Caki2 (cell line): ENCODE measurements at places on chromosomes 7 and 10. TPM values are rescaled to one million over a fixed set of nuclear protein-coding genes. Genes with fewer than 3 reads are reported as not detected.

Gene BTBD16
- total RNA-seq, result 0.14 and 0.88 TPM in 2 replicates

Gene TEX47
- total RNA-seq, result not detected in 2 replicates

Gene RBP3
- total RNA-seq, result not detected in 2 replicates

Gene VAX1
- total RNA-seq, result 0.27 and 0.67 TPM in 2 replicates

Gene EPO
- total RNA-seq, result not detected in 2 replicates

Gene IKZF1
- not detected in 2 replicates for total RNA-seq

GRCh38 chr7:98557538-98558031 is 59.5 kb upstream of the NPTX2 start:
- no peak for DNase-seq

GRCh38 chr10:13794992-13795612 is 208.3 kb downstream of the PRPF18 start:
- DNase-seq, result no peak

DNA sequence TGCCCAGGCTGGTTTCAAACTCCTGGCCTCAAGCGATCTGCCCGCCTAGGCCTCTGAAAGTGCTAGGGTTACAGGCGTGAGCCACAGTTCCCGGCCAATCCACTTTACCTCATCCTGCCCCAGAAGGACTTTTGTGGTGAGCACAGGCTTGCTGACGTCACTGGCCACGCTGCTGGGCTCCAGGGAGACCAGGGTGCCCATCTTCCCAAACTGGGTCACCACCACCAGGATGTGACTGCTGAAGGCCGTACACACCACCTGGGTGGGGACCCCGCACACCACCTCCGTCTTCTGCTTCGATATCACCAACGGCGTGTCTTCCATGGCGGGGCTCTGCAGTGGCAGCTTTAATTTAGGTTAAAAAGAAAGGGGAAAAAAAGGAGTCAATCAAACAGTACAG is 816 bp downstream of the PSMG3 start:
- DNase-seq, result peak; percentile 66

GRCh38 chr7:138527746-138528223 is 67.7 kb downstream of the TRIM24 start:
- DNase-seq, result peak; percentile 33

- DNase-seq, result no peak
Observed at GRCh38 chr10:34163075-34163905, 651.8 kb downstream of the PARD3 start.

- DNase-seq, result no peak
Observed at GRCh38 chr7:40883826-40884225, 749.0 kb downstream of the SUGCT start.

GRCh38 chr7:75817116-75817515 is 3.5 kb upstream of the CCL24 start:
- no peak for DNase-seq

DNA sequence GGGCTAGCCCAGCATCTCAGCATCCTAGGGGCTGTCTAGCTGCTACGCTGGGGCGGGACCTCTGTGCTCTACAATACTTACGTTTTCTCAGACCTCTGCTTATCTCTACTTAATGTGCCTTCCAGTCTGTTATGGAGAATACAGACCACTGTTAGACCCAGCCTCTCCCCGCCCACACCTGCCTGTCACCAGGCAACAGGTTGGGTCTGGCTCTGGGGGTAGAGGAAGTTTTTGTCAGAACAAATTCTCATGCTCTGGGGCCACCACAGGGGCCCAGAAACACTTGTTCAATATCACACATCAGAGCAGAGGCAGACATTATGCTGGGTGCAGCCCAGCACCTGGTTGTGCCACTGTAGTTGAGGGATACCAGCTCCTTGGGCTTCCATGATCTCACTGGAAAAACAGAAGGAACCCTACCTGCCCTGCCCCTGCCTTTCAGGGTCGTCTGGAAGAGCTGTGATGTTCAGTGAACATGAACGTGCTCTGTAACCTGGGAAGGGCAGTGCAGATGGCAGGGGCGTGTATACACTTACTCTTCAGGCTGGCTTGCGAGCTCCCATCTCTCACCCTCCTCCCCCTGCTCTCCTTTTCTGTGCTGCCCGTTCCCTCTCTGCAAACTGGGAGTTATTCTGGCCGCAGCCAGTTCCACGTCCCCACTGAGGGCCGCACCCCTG is 135.2 kb upstream of the PODXL start:
- DNase-seq, result no peak

DNA sequence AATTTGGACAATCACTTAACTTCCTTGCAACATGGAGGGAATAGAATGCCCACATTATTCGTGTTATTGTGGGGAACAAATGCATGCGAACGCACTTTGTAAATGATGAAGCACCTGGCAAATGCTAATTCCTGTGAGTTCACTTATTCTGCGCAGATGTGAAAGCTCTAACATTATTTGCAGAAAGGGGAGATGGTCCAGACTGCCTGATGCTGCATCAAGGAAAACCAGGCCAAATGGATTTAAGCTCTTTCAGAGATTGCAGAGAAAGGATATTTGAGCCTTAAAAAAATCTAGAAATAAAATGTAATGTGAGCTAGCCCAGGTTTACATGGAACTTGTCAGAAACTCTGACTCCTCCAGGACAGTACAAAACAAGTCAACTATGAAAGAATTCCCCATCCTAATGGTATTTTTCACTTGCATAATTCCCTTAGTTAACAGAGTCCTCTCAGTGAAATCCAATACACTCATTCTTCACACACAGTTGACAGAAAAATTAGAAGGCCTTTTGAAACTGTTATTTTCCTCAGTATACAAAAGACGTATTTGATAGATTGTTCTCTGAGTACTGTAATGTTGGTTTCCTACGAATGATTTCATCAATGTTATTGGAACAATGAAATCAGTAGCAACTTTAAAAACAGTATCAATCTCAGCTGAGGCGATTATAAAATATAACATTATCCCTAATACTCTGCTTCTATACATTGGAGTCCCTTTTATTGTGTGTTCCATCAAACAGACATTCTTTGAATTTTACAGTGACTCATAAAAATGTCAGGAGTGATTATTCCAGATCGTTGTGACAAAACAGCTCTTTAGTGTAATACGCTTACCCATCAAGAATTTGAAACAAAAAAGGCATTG is 136.3 kb upstream of the ANK3 start:
- DNase-seq, result no peak

DNA sequence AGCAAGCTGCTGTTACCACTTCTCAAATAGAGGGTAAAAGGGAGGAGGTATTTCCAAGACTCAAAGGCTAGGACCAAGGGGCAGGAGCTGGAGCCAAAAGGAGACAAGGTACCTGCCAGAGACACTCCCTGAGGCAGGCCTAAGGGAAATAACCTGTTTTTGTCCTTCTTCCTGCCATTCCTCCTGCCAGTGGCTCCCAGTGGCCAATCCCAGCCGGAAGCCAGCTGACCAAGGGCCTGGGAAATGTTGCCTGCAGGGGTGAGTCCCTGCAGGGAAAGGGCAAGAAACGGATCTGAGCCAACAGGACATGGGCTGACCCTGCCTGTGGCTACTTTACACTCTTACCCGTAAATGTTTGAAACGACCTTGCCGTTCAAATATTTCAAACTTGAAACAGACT is 3.5 kb downstream of the CYTH3 start:
- DNase-seq, result no peak

GRCh38 chr7:35263396-35263795 is 9.5 kb upstream of the TBX20 start:
- no peak for DNase-seq

GRCh38 chr7:47215640-47216039 is 366.3 kb downstream of the TNS3 start:
- DNase-seq, result no peak

DNA sequence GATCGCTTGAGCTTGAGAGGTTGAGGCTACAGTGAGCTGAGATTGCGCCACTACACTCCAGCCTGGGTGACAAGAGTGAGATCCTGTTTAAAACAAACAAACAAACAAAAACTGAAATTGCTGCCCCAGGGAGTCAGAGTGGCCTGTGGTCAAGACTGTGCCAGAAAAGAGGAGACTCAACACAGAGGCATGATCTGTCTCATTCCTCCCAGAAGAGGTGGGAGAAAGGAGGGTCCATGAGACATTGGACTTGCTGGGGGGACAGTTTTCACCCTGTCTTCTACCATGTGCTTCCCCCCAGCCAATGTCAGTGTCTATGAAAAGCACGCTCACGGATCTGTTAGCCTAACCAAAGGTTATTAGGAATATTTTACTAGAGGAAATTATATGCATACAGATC is 3.2 kb downstream of the ZNF853 start:
- no peak for DNase-seq

DNA sequence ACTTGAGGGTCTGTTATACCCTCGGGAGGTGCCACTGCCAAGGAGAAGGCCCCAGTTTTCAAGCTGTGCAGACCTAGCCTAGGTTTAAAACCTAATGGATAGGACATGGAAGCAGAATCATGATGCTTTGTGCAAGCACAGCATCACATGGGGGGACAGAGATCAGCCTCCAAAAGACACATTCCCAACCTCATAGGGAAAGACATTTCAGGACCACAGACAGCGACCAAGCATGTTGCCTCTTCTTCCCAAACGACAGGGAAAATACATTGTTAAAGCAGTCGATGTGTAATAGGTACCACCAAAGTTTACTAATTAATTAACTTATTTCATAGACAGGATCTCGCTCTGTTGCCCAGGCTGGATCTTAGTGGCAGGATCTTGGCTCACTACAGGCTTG is 573.9 kb downstream of the TCERG1L start:
- DNase-seq, result peak; percentile 5
